Adrenal gland (tissue), 19 donors: ENCODE measurements at places on chromosomes 11 and 22. TPM values are rescaled to one million over a fixed set of nuclear protein-coding genes. Genes with fewer than 3 reads are reported as not detected.

- DNase-seq = peak; percentile 88
Observed at GRCh38 chr22:50185375-50186087, at the start of gene TRABD. TRABD (plus strand) TSS chr22:50185913; CDS start chr22:50193061, 7,148 bp downstream.

DNA sequence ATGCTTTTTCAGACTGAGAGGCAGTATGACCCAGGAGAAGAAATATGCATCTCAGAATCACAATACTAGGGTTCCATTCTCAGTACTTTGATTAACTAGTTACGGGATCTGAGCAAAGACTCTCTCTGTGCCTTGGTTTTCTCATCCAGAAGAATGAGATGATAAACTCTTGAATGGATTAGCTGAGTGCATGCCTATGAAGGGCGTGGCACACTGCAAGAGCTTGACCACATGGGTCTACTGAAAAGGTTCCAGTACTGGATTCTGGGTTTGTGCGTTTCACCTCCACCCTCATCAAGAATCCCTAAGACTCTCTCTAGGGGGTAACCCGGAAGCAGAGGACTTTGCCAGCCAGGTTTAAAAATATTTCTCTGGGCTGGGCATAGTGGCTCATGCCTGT is 25.6 kb downstream of the PGA5 start:
- no peak for DNase-seq

DNA sequence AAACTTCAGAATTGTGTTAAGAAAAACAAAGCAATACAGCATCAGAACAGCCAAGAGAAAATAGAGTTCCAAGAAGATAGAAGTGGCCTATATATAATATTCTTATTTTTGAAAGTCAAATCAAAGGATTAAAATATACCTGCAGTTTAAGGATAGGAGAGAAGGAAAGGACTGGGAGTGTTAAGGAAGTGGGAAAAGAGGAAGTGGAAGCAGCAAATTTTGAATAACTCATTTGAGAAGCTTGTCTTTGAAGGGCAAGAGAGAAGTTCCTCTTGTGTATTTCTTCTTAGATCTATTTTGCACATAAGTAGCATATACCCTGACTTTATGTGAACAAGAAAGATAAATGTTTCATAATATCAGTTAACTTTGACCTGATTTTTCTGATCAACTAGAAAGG is 62.6 kb upstream of the SLC17A6 start:
- DNase-seq = no peak

- no peak for DNase-seq
Observed at GRCh38 chr11:69435161-69435986, 46.1 kb upstream of the LINC01488 start.

GRCh38 chr11:61897387-61898246 is 6.3 kb upstream of the FADS3 start:
- peak; percentile 78 for DNase-seq

DNA sequence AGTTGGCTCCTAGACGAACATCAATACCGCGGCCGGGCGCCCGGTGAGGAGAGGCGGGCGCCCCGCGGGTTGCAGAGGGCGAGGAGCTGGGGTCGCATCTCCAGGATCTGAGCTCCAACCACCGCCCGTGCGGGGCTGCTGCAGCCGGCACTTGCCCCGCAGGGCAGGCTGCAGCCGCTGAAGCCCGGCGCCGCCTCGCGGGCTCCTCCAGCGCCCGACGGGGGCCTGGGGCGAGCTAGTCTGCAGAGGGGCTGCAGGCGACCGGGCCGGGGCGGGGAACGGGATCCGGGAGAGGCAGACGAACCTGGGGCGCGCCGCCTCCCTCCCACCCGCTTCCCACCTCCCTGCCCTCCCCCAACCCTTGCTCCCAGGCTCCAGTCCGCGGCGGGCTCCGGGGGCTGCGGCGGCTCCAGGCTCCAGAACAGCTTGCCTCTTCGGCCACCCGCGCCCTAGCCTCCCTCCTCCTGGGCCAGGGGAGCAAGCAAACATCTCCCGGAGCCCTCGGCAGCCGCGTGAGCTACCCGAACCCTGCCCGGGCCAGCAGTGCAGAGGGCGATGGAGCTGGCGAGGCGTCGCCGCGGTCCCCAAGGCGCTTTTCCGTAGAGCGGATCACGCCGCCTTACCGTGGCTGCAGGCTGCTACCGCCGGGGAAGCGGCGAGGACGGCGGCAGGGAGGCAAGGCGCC is 802 bp downstream of the TENM4 start:
- peak; percentile 56 for DNase-seq

DNA sequence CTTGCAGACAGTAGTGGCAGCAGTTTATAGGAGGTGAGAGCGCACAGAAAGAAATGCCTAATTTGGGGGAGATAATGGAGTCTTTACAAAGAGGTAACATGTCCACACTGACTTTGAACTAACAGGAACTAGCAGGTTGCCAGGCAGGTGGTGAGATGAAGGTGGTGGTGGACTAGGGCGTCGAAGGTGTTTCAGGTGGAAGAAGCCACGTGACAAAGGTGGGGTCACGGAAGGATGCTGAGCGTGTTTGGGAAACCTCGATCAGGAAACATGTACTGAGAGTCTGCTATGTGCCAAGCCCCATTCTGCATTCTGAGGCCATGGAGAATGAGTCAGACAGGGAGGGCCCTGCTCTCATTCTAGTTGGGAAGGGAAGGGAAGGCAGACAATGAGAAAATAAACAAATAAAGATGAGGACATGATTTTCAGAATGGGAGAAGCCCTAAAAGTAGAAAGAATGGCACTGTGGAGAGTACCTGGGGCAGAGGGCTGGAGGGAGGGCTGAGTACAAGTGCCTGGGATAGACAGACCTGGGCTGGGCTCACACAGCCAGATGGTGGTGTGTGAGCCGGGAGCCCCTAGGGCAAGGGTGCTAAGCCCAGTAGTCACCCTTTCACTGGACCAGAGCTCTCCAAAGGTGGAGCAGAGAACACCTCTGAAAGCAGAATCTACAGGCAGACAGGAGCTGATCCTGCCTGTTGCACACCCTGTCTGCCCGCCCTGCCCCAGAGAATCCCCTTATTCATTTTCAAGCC is 16.2 kb upstream of the NNMT start:
- DNase-seq = peak; percentile 45

GRCh38 chr22:40024201-40025061 is 29.7 kb downstream of the FAM83F start:
- DNase-seq = peak; percentile 66

DNA sequence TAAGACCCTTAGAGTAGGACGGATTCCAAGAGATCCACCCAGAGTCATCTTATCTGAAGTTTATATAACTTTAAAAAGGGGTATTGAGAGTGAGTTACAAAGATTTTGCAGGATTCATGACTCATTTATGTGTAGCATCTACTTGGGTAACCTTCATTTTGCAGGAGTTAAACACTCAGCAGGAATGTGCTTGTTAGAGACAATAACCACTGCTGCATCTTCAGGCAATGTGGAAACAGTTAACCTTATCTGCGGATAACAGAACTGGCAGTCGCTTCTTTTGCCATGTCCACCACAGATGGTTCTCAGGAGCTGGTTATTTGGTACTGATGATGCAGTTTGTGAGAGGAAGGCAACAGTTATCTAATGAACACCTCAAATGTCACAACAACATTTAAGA is 417.9 kb upstream of the DDI1 start:
- no peak for DNase-seq

DNA sequence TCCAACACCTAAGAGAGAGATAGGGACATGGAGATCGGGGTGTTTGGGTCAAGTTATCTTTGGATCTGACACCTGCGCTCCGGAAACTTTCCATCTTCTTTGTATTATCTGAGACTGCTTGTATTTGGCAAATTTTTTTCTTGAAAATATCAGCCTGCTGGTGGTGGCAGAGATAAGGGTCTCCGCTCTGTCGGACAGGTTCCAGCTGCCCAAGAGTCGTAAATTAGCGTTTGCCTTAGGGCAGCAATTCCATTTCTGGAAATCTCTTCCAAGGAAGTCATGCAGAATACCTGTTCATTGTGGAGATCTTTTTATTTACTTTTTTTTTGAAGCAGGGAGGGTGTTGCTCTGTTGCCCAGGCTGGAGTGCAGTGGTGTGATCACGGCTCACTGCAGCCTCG is 19.5 kb upstream of the CSNK1E start:
- no peak for DNase-seq

DNA sequence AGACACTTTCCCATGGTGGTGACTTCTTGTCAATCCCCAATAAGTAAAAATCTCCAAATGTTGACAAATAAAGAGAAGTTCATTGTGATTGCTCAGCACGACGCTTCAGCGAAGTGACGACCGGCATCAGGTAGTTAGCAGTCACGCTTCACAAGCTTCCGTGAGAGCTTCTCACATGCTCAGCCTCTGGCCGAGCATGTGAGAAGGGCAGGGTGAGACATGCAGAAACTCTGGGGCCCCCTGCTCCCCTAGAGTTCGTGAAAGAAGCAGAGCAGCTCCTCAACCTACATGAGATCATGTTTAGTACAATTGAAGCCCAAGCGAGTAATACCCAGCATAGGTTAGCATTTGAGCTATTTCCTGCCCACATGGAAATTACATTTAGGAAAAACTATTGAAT is 4.4 kb upstream of the C11orf16 start:
- no peak for DNase-seq

- DNase-seq = no peak
Observed at GRCh38 chr11:74380746-74381439, 17.3 kb downstream of the PGM2L1 start.

P4HA3 gene
- total RNA-seq = not detected

OR8D1 gene
- not detected for total RNA-seq

BBOX1 gene
- not detected for total RNA-seq

XRCC6 gene
- 211 TPM for total RNA-seq

GVQW3 gene
- total RNA-seq = 2.5 TPM

APOA5 gene
- total RNA-seq = not detected

MRE11 gene
- 9.4 TPM for total RNA-seq
